ENCODE measurements at places on chromosomes 4 and X.

DNA sequence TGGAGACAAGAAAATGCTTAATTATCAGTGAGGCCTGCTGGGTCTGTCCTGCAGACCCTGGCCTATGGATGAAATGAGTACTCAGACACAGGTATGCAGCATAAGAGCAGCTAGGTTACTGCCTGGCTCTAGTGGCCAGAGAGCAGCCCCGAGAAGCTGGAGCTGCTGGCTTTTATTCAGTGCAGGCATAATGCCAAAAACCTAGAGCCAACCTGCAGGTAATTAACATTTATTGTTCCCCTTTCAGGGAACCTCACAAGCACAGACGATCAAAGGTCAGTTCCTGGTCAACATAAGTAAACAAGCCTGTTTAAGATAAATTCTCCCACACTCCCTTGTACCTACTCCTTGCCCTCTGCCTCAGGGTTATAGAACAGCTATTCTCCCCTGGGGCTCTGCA is 13.3 kb downstream of the IDS start:
- no peak for DNase-seq

DNA sequence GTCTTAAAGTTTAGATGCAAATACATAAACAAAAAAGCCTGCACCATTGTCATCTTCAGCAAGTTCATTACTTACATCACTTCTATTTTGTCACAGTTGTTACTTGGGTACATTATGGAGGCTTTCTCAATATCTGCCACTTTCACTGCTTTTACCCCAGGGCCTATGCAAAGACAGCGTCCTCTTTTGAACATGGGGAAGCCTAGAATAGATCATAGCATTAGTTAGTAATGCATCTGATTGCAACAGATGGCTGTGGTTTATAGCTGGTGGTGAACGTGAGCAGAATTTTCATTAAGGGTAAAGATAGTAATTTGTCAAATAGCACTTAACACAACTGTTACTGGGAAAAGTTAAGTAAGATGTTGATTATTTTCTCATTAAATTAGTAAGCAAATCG is 729 bp downstream of the CXCL11 start:
- DNase-seq: no peak

DNA sequence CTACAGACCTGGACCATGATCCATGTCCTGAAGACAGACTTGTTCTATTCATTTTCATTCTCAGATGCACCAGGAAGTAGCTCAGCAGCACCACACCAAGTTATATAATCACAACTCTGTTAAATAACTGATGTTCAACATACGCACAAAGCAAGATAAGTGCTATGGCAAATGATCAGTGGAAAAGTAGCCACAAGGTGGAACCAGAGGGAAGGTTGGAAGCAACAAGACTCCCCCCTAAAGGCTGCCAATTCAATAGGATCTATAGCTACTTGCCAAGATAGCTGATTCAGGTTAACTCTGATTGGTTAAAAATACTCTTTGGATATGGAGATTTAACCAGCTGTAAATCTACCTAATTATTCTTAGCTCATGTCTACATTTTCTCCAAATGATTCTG is 23.7 kb upstream of the FAM47B start:
- no peak for DNase-seq

DNA sequence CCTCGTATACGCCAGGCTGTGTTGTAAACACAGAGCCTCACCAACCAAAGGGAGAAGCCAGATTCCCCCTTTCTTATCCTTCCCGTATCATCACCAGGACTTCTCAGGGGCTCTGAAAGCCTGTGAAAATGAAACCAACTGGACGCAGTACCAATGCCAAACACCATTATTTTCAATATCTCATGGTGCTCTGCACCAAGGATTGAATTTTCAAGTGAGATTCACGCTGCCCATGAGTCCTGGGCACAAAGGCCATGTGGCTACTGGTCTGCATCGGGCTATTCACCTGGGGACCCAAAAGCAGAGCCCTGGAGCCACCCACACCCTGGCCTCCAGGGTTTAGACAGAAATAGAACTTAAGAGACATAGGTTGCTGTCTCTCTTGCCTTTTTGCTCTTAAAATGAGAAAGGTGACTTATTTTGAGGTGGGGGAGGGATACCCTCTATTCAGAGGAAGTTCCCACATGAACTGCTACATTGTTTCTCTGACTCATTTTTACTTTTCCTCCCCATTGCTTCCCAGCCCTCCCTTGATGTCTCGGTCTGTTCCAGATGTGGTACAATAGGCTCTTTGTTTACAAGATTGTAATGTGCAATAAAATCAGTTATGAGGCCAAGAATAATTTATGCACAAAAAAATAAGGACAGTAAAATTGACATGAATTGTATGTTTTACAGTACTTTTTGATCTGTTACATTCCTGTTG is 55.4 kb downstream of the MAML3 start:
- no peak for DNase-seq

DNA sequence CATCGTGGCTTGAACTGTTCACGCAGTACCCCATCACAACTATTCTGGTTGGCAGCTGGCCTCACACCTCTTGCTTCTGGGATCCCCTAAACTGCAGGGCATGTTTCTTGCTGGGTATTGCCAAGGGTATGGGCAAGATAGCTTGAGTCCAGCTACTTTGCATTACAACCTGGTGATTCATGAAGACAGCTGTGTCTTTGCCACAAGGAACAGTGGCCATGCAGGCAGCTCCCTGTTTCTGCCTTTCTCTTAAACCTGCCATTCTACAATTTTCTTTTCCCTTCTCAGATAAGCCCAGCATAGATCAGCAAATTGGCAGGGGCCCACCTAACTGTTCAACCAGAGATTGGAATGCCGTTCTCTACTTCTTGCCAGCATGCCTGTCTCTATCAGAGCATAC is 42.8 kb downstream of the TENM3 start:
- DNase-seq: no peak
